ENCODE measurements at places on chromosomes 2 and 18.
A peak's percentile ranks its signal among the peaks of the same experiment; 100 is the strongest.

DNA sequence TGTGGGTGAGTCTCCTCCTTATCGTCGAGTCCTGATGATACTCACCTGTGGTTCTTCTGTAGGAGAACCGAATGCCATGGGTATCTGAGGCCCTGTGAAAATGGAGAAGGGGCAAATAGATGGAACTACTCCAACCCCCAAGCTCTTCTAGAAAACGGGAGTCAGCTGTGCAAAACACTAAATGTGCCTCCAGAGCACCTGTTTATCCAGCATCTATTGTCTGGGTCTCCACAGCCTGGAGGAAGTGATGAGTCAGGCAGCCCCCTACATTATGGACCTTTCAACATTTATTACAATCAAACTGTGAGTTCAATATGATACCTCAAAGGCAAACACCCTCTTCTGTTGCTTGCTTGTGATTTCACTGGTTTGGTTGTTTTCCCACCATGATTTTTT lies 9.8 kb upstream of the LRRFIP1 start:
- no peak for DNase-seq

GRCh38 chr2:134819334-134819733 lies 19.1 kb upstream of the ACMSD start:
- DNase-seq: no peak

DNA sequence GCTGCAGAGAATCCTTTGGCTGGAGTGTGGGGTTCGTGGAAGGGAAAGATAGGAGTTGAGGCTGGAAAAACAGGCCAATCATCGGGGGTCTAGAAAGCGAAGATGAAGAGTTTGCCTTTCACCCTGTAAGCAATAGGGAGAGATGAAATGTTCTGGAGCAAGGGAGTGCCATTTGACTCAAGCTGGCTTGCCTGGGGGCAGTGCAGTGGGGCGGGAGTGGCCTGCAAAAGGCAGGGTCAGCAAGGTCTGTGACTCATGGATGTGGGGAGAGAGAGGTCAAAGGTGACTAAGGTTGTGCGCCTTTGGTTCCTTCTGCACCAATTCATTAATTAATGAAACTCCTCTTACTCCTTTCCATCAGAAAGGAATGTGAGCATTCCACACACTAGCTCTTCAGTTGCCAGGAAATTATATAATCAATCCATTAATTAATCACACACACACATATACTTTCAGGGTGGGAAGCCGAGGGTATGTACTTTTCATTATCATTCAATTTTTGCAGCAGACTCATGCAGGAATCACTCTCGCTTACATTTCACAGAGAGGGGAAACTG lies 227.6 kb downstream of the MYCN start:
- DNase-seq: no peak

DNA sequence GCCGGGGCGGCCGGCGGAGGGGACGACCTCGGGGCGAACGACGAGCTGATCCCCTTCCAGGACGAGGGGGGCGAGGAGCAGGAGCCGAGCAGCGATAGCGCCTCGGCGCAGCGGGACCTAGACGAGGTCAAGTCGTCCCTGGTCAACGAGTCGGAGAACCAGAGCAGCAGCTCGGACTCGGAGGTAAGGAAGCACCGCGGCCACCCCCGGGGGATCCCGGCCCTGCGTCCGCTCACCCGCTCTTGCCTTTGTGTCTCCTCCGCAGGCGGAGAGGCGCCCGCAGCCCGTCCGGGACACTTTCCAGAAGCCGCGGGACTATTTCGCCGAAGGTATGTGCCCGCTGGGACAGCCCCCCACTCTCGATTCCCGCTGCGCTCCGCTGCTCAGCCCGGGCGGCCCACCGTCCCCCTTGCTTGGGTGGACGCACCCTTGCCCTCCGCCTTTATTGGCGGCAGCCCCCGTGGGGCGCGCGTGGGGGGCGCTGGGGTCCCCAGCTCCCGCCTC lies 611 bp downstream of the TCF7L1 start:
- DNase-seq: peak; percentile 13

GRCh38 chr2:123609077-123609476 lies 416.0 kb upstream of the CNTNAP5 start:
- DNase-seq: no peak

- DNase-seq: no peak
These were observed 291.2 kb upstream of the DDX18 start for GRCh38 chr2:117523267-117523666.

- no peak for DNase-seq
These were observed 68.4 kb downstream of the LIPG start for GRCh38 chr18:49630246-49630699.

DNA sequence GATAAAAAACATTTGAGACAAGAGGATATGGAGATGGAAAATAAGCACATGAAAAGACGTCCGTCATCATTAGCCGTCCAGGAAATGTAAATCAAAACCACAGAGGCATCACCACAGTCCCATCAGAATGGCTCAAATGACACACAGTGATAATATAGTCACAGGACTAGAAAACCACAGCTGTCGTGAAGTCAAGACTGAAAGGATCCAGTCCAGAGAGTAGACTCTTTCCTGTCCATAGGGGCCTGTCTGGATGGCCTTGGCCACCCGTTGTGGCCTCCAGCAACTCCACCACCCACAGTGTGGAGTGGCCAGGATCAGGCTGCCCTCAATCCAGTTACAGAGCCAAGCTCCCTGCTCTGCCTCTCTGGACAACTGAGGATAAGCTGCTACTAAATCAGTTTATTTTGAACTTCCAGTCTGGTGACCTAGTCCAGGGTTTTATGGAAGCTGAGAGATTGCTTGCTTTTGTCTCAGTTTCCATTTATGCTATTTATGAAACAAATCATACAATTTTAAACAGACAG lies 60.4 kb downstream of the RHOB start:
- peak; percentile 39 for DNase-seq

DNA sequence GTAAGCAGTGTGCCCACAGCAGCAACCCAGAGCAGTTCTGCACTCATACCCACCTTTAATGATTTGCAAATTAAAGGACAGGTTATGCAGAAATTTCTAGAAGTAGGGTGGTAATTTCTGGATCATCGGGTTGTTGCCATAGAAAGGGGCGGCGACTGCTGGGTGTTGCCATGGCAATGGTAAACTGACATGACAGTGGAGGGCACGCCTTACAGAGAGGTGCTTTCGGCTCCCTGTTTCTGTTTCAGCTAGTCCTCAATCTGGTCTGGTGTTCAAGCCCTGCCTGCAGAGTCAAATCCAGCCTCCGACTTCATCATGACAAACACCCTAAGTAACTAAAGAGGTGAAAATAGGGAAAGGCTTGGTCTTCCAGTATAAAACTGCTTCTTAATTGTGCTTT lies 667.7 kb downstream of the SOCS6 start:
- no peak for DNase-seq

DNA sequence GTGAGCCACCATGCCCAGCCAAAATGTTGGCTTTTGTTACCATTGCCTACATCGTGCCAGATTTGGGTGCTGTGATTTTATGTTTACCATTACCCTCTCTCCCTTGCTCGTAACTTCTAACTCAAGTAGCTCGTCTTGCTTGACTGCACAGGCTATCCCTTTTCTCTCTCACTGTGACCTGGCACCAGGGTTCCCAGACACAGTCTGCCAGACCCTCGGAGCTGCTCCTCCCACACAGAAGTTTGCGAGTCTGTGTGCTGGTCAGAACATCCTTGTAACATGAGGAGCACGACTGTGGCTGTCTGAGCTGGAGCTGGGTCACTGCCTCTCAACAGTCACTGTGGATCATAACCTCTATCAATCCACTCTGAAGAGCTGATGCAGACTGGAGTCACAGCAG lies 152.5 kb upstream of the ACKR3 start:
- no peak for DNase-seq

- DNase-seq: no peak
These were observed 17.6 kb downstream of the DHRS9 start for GRCh38 chr2:169086893-169087467.

DNA sequence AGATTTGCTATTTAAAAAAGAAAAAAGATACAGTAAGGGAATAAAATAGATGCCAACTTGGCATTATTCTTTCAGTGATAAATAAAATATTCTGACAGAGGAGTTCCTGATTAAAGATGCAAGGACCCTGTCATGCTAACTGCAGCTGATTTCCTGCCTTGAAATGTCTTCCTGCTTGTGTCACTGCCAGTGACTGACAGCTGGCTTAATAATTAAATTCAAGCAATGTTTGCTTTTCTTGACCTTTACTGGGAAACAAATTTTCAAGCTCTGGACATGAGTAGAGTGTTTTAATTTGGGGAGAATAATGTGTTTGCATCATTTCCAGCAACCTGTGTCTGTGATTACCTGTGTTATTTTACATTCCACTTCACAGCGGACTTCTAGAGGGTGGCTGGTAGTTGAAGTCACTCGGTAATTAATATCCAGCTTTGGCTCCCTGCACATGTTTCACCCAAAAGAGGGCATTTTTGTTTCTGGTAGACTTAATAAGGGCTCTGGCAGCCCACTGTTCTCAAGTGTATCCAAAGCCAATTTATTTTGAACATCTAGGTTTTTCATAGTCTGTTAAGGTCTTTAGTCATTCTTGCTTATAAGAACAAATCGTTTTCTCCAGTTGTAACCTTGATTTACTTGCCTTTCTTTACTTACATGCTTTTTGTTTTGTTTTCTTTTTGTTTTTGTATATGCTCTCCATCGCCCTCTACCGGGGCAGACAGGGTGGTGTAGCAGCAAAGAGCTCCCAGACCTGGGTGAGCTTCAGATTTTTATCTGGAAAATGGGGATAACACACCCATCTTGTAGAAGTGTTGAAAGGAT lies 48.5 kb upstream of the PROKR1 start:
- peak; percentile 16 for DNase-seq

GRCh38 chr2:38509947-38510326 lies 92.8 kb downstream of the HNRNPLL start:
- DNase-seq: no peak

DNA sequence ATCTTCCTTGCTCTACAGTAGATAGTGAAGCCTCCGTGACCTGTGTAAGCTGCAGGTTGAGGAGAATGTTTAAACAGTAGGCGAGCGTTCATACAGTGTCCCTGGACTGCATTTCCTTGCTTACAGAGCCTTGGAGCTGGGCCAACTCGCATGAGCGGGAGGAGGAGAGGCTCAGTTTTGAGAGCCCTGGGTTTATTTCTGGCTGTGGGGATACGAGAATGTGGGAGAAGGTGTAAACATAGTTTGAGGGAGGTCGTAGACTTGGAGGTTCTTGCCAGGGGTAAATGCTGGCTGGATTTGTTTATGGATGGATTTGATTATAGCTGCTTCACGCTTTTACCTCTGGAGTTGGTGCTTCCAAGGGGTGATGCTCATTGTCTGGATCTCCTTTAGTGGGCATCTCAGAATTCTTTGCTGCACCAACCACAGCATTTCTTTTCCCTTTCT lies 20.8 kb downstream of the CRIM1 start:
- no peak for DNase-seq

GRCh38 chr2:27019931-27020855 lies 12.6 kb upstream of the TMEM214 start:
- DNase-seq: no peak

- no peak for DNase-seq
These were observed 254.8 kb downstream of the TGIF1 start for GRCh38 chr18:3704556-3705344.

All from stimulated activated naive B cell treated with anti-CD40 and anti-IgM and Interleukin-4, amounts not matched to agents 10 μg/mL and 1 μg/mL and 100 μg/mL, for 72 hours (primary cell).